CD8-positive, alpha-beta T cell (primary cell): ENCODE measurements at places on chromosomes 7 and 10. TPM values are rescaled to one million over a fixed set of nuclear protein-coding genes. Genes with fewer than 3 reads are reported as not detected.

- DNase-seq, result no peak
These were observed 3.3 kb downstream of the PRRT4 start for GRCh38 chr7:128358233-128358632.

DNA sequence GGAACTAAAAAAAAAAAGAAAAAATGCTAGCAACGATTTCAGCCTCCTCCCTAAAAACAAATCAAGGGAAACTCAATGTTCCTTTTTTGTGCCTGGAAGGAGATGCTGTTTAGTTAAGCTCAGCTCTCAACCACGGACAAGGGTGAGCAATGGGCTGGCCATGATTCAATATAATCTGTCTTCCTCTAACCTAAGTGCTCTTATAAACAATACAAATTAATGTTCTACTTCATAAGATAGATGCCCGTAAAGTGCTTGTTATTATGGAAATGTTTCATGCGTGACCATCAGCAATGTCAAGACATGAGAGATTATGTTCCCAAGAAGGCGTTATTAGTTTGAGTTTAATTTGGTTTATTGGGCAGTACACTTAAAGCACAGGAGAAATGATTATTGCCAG lies 320.3 kb downstream of the SFMBT2 start:
- DNase-seq, result no peak

GRCh38 chr7:15995027-15995426 lies 308.5 kb upstream of the MEOX2 start:
- DNase-seq, result no peak

- no peak for DNase-seq
These were observed 39.3 kb downstream of the COL1A2 start for GRCh38 chr7:94434042-94434441.

DNA sequence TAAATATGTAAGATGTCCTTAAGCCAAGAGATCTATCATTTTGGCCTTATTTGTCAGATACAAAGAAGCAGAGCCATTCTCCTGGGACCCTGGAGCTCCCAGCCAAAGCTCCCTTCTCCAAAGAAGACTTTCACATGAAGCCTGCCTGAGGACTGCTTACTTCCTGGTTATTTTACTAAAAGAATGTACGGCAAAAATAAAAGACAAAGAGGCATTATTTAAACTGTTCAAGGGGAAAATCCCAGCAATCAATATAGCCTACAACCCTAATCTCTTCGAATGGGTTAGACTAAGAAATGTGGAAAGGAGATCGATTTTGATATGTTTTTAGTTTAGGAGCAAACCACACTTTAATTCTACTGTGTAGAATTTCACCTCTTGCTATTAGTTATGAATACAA lies 237.9 kb upstream of the CTBP2 start:
- no peak for DNase-seq

The AOAH gene
- total RNA-seq, result 35.2 TPM

The GIMAP7 gene
- 21.2 TPM for total RNA-seq

- DNase-seq, result no peak
These were observed 48.8 kb downstream of the DLD start for GRCh38 chr7:107939573-107940489.
